Lung microvascular endothelial cell (primary cell): ENCODE measurements at places on chromosomes 11 and 22.

DNA sequence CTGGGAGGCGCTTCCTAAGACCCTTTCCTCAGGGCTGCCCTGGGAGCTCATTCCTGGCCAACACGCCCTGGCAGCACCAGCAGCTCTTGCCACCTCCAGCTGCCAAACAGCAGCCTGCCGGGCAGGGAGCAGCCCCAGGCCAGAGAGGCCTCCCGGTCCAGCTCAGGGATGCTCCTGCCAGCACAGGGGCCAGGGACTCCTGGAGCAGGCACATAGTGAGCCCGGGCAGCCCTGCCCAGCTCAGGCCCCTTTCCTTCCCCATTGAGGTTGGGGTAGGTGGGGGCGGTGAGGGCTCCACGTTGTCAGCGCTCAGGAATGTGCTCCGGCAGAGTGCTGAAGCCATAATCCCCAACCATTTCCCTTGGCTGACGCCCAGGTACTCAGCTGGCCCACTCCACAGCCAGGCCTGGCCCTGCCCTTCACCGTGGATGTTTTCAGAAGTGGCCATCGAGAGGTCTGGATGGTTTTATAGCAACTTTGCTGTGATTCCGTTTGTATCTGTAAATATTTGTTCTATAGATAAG lies 7.6 kb downstream of the SLC39A13 start:
- peak; percentile 89 for DNase-seq

DNA sequence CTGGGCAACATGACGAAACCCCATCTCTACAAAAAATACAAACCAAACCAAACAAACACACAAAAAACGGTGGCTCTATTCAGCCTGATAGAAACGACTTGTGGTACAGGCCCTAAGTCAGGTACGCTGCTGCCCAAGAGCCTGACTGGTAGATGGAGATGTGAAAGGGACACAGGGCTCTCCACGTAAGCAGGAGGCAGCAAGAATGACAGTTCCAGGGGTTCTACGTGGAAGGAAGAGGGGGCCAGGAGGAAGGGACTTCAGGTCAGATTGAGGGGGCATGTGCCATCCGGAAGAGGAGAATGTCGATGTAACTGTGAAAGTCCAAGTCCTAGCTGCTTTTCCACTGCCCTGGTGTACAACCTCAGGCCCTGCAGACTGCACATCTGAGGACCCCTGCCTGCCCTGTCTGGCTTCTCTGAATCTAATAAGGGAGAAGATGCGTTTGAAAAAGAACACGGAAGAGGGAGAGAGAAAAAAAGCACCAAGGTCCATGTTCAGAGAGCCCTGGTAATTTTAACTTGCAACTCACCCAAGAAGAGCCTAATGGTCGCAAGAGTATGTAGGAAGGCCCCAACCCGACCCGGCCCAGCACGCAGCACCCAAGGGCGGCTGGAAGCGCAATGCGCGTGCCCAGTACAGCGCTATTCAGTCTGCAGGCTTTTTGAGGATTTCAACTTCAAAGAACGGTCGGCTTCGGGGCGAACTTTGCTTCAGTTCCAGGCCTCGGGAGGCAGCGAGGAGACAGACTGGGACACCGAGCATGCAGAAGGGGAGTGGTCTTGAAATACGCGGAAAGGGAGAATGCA lies 909 bp upstream of the ZNRD2 start:
- no peak for DNase-seq

DNA sequence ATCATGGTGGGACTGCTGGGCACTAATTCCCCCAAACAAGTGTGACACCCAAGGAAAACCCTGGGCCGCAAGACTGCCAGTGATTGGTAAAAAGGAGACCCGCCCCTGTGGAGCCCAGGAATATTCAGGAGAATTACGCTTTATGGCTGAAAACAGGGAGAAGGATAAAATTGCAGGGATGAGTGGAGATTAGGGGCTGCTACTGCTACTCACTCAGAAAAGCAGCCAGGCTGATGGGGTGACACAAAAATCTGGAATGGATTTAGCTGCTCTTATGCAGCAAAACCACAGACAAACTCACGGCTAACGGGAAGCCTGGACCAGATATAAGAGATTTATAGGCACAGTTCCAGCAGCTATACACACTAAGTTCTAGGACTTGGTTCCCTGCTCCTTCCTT lies 4.4 kb upstream of the FBXO3 start:
- DNase-seq: no peak

DNA sequence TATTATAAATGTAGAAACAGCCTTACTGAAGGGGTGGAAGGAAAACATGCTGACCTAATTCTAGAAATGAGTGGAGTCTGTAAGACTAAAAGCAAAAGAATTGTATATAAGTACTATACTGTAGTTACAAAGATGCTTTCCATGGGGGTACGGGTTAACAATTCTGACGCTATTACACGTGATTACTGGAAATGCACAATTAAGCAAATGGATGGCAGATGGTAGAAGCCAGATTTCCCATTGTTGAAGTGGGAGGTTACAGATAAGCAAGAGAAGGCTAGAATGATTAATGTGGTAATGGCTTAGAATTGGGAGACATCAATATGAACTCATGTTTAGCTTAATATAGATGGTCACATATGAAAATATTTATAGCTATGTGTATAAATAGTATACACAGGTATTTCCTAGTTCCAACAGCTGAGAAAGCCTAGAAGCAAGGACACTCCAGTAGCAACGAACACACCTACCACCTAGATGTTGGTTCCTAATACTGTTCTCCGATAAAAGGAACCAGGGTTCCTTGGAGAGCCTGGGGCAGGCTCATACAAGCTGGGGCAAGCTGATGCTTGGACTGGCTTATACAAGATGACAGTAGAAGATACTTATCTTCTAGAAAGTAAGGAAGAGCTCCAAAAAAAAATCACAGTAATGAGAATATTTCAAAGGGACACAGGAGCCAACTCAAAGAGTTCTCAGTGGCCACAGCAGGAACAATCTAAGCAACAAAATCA lies 13.5 kb downstream of the SMC1B start:
- DNase-seq: no peak

DNA sequence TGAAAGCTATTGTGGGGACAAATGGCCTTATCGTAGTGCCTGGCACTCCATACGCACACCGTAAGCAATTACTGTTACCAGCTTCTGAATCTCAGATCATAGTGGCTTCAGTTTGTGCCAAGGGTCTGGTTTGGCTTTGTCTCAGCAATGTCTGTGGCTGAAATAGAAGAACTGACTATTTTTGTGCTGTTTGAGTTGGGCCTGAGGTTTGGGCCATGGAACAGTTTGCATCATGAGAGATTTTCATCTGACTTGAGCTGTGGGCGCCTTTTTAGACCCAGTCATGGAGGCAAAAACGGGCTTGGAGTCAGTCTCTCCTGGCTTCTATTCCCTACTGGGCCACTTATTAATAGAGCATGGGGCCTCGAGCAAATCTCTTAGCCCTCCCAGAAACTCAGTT lies 121.1 kb upstream of the CRYBB3 start:
- DNase-seq: no peak

- no peak for DNase-seq
Observed at GRCh38 chr11:86453290-86454030, 78.8 kb downstream of the CCDC81 start.

DNA sequence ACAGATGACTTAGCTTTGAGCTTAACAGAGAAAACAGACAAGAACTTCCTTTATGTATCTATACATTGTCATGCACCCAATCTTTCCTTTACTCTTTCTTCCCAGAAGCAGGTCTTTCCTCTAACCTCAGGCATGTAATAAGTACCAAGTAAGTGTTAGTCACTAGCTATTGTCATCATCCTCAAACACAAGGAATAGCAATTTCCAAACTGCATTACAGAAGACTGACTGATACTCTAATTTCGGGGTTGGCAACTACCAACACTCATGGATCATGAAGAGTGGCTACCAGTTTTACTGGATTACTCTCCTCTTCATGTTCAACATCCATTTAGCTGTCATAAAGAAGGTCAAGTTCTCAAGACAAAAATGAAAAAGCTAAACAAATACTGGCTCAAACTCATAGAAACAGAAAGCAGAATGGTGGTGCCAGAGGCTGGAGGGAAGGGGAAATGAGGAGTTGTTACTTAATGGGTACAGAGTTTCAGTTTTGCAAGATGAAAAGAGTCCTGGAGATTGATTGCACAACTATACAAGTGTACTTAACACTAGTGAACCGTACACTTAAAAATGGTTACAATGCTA lies 111.6 kb downstream of the SIK3 start:
- no peak for DNase-seq

GRCh38 chr11:124873951-124874350 lies 8.7 kb downstream of the ROBO3 start:
- DNase-seq: no peak

GRCh38 chr11:66616379-66617154 lies at the start of gene RBM14:
Gene RBM14, plus strand, starts transcription at chr11:66616630. Its CDS starts 91 bp downstream, at chr11:66616721.
- DNase-seq: peak; percentile 99

DNA sequence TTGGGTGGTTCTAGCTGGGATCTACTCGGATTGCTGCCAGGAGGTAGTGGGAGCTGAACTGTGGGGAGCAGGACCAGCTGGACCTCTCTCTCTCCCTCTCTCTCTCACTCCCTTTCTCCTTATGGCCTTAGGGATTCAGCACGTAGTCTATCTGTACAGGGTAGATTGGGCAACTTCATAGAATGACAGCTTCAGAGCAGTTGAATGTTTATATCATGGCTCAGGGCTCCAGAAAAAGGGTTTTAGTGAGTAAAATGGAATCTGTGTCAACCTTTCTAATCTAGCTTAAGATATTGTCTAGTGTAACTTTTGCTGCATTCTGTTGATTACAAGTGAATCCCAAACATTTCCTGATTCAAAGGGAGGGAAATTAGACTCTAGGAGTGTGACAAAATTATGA lies 127.7 kb upstream of the PDGFD start:
- DNase-seq: no peak

- no peak for DNase-seq
Observed at GRCh38 chr11:67608486-67608885, 1.8 kb downstream of the NDUFV1 start.

DNA sequence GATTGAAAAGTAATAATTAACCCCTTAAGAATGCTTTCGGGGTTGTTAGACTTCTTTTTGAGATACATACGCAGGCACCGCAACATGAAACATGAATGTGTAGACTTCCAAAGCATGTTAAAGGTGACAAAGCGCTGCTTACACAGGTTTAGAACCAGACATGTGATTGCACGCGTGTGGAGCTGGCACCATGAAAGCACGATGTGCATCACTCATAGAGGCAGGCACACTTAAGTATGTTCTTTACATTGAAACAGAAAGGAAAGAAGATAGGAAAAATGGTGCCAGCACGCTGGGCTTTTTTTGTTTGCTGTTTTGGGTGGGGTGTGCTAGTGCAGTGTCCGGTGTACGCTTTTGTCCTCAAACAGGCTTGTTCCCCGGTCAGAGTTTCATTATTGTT lies 83.6 kb upstream of the PPARA start:
- DNase-seq: peak; percentile 63

- no peak for DNase-seq
Observed at GRCh38 chr11:127000981-127001380, 411 bp upstream of the KIRREL3 start.

GRCh38 chr11:27418356-27418755 lies 54.2 kb downstream of the LGR4 start:
- no peak for DNase-seq

GRCh38 chr11:129701706-129702105 lies 113.9 kb upstream of the TMEM45B start:
- no peak for DNase-seq

- peak; percentile 2 for DNase-seq
Observed at GRCh38 chr11:87081358-87081757, 43.6 kb downstream of the TMEM135 start.

GRCh38 chr11:1746956-1747752 lies 3.2 kb downstream of the IFITM10 start:
- DNase-seq: no peak

- DNase-seq: no peak
Observed at GRCh38 chr22:24431309-24432034, 4.1 kb downstream of the ADORA2A start.

DNA sequence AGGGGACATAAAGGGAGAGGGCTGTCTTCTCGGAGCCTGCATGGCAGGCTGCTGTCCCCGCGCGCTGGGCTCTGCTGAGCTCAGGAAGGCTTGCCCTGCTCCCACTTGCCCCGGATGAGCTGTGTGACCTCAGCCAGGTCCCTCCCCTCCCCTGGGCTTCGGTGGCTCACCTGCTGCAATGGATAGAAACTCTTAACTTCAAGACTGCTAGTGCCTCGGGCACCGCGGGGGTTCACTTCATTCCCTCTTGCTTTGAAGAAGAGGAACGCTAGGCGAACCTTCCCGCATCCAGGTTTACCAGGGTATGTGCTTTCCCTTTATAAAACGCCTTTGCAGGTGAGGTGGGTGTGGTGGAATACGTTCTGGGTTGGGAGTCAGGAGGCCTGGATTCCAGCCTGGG lies 115.0 kb downstream of the PHF21B start:
- no peak for DNase-seq

GRCh38 chr11:96021901-96022650 lies 98.2 kb upstream of the MTMR2 start:
- DNase-seq: no peak

DNA sequence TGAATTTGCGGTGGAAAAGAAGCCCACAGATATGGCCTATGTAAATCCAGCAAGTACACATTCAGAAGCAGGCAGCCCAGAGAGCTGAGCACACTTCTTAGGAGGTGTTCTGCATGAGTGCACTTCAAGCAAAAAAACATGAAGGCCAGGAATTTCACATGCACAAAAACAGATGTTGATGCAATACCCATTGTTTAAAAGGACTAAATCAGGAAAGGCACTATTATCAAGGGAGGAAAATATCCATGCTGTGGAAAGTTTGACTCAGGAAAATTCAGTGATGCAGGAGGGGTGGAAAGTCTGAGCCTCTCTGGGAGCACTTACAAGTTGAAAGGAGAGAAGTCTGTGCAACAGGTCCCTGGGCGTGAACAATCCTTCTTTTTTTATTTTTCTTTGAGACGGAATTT lies 15.8 kb upstream of the CARS1 start:
- peak; percentile 48 for DNase-seq

GRCh38 chr11:113723787-113724186 lies 17.7 kb upstream of the TMPRSS5 start:
- no peak for DNase-seq

GRCh38 chr11:117554601-117555333 lies 227.1 kb downstream of the CEP164 start:
- no peak for DNase-seq

GRCh38 chr22:44728761-44729324 lies 23.5 kb upstream of the ARHGAP8 start:
- DNase-seq: no peak

- no peak for DNase-seq
Observed at GRCh38 chr11:63490551-63491239, at the start of gene PLAAT5. Gene PLAAT5, minus strand, starts transcription at chr11:63491167. Its CDS starts 133 bp downstream, at chr11:63491034.

- DNase-seq: no peak
Observed at GRCh38 chr11:123176785-123177184, 18.3 kb downstream of the CLMP start.

DNA sequence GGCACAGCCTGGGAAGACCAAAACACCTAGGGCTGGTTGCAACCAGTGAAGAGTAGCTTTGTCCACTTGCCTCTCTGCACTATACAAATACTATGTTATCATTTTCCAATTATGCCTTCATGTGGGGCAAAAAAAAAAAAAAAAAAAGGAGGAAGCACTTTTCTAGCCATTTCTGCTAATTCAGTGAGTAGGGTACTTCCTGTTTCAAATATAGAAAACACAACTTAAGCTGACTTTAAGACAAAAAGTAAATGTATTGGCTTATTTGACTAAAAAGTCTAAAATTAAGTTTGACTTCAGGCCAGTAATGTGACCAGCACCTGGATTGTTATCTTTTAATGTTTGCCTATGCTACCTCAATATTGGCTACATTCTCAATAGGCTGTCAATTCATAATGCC lies 15.3 kb downstream of the CCDC73 start:
- DNase-seq: no peak

GRCh38 chr11:124467381-124467927 lies 22.0 kb upstream of the OR8B8 start:
- DNase-seq: no peak
